Psoas muscle (tissue), 8 donors: ENCODE measurements at places on chromosomes 11 and 22.

DNA sequence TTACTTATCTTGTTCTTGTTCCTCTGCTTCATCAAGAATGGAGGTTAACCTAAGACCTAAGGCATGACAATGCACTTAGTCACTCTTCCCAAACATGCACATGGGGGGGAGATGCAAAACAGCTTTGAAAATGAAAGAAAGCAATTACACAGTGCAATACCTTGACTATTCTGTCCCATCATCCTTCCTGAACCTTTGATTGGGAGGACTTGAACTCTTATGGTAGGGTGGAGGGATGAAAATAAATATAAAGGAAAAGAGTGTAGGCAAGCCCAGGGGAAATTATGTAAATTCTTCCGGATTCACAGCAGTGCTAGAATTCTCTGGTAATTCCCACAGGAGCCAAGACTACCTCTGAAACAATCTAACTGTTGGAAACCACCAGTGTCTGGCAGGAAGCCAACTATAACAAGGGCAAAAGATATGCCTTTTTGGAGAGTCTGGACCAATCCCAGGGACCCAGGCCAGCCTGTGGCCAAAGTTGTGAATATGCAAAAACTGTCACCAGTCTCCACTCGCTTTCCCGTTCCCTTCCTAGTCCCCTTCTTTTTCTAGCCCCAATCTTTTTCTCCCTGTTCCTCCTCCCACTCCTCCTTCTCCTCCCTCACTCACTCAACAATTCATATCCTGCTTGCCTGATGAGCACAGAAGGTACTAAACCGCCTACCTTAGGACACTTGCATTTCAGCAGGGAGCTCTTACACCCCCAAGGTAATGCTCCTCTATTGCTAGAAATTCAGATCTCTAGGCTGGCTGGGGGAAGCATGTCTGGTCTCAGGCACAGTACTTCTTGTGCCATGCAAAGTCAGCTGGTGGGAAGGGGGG lies 2.5 kb upstream of the RCN1 start:
- no peak overlapping the region for H3K27ac ChIP-seq
- DNase-seq: no peak
- H3K4me3 ChIP-seq: no peak overlapping the region
- no peaks in the 10 kb centered on the region for H3K27me3 ChIP-seq
- peaks cover 5% of the 10 kb centered on the region for H3K4me1 ChIP-seq

- no peak overlapping the region for H3K27ac ChIP-seq
- no peak overlapping the region for H3K4me3 ChIP-seq
- no peaks in the 10 kb centered on the region for H3K36me3 ChIP-seq
- H3K4me1 ChIP-seq: peaks cover 5% of the 10 kb centered on the region
Measured at GRCh38 chr22:33565580-33565995, 354.7 kb downstream of the LARGE1 start.

DNA sequence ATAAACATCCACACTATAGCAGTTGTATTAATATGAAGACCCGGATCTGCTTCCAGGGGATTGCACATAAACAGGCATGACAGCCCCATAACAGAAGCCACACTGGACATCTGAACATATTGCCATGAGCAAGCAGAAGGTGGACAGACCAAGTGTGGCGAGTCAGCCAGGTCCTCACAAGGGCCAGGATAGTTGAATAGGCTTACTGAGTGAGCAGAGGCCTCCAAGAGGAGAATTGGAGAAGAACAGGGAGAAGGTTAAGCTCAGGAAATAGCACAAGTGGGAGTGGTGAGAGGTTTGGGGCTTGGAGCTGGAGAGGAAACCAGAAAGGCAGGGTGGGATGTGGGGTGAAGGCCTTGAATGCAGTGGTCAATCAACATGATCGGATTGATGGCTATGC lies 10.8 kb downstream of the SLC35C1 start:
- H3K27me3 ChIP-seq: no peaks in the 10 kb centered on the region
- no peak overlapping the region for H3K4me3 ChIP-seq
- H3K36me3 ChIP-seq: no peaks in the 10 kb centered on the region

DNA sequence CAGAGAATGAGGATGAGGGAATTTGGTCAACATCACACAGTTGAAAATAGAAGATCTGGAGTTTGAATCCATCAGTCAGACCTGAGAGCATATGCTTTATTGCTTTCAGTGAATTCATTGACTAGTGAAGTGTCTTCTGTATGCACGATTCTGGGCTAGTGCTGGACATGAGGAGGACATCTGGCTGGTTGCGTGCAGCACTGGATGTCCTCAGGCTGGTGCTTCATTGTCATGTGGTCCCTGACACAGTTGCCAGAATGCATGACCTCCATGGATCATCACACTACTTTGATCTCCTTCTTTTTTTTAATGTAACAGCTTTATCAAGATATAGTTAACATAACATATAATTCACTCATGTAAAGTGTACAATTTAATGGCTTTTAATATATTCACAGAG lies 44.5 kb upstream of the MMP7 start:
- no peaks in the 10 kb centered on the region for H3K36me3 ChIP-seq
- no peak for DNase-seq
- no peak overlapping the region for H3K27ac ChIP-seq
- no peaks in the 10 kb centered on the region for H3K4me1 ChIP-seq

- DNase-seq: no peak
- H3K4me3 ChIP-seq: no peak overlapping the region
- H3K36me3 ChIP-seq: peaks cover 6% of the 10 kb centered on the region
- H3K27ac ChIP-seq: peak overlapping the region; percentile 4
- no peaks in the 10 kb centered on the region for H3K27me3 ChIP-seq
Measured at GRCh38 chr11:31645747-31646146, 136.2 kb downstream of the ELP4 start.

- H3K4me1 ChIP-seq: no peaks in the 10 kb centered on the region
- no peak overlapping the region for H3K27ac ChIP-seq
- no peaks in the 10 kb centered on the region for H3K36me3 ChIP-seq
- H3K27me3 ChIP-seq: no peaks in the 10 kb centered on the region
Measured at GRCh38 chr11:87740968-87741367, 434.3 kb downstream of the RAB38 start.
